NCI-H1694 (cell line): ENCODE measurements at places on chromosomes 7 and 10.

DNA sequence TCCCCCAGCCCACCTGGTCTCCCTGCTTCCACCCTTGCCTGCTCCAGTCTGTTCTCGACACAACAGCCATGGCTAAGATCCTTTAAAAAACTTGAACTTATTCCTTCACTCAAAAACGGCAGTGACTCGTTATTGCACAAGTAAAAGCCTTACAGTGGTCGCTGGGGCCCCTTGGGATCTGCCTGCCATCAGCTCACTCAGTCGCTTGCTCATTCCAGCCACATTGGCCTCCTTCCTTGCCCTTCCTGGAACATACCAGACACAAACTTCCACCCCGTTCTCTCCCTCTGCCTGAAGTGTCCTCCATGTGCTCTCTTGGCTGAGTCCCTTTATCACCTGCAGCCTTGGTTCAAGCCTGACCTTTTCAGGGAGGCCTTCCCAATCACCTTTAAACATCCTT is 4.7 kb downstream of the CCNY start:
- DNase-seq: no peak

GRCh38 chr7:15544050-15544449 is 17.8 kb downstream of the AGMO start:
- DNase-seq: no peak

- DNase-seq: no peak
Observed at GRCh38 chr7:33276325-33276724, 147.0 kb downstream of the BBS9 start.

- DNase-seq: no peak
Observed at GRCh38 chr7:25611196-25611595, 382.9 kb upstream of the NPVF start.

DNA sequence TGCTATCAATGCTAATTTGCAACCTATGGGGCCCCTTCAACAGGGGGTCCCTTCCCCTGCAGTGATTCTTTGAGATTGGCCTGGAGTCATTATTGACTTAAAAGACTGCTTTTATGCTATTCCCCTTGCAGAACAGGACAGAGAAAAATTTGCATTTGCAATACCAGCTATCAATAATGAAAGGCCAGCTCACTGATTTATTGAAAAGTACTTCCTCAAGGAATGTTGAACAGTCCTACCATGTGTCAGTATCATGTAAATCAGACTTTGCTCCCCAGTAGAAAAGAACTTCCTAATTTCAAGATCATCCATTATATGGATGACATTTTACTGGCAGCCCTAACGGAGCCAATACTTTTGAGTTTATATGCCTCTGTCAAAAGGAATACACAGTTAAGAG is 29.7 kb upstream of the ABCA13 start:
- no peak for DNase-seq

- DNase-seq: no peak
Observed at GRCh38 chr10:62813981-62814380, 2.2 kb downstream of the EGR2 start.

GRCh38 chr7:151228024-151228866 is 1.2 kb upstream of the ABCF2 start:
- no peak for DNase-seq

DNA sequence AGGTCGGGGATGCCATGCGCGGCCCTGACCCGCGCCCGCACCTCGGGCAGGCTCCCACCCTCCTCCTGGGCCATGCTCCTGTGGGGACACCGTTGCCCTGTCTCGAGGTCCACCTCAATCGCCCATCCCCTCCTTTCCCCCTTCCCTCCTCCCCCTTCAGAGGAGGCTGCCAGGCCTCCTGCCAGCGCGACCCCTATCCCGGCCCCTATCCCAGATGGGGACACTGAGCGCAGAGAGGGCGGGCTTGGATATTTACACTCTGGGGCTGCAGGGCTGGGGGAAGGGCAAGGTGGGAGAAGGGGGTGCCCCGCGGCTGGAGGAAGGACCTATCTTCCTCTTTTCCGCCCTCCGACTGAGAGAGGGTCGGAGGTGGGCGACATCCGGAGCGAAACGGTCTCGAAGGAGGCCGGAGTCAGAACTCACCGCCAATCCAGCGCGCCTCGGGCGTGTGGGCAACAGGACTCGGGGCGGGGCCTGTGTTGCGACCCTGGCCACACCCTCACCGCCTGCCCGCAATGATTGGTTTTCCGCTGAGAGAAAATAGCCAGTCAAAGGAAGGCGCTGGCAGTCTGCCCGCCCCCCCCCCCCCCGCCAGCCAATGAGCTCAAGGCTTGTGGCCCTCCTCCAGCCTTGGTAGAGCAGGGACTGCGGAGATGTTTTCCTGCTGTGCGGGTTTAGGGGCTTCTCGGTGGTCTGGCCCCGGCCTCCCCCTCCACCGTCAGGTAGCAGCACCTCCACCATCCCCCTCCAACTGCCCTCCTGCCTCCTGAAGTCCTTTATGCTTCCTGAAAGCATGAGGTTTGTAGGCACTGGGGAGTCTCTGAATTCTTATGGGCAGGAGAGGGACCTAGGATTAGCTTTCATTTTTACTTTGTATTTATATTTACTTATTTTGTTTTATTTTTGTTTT is at the start of gene METTL27:
METTL27 (minus strand) TSS at position 450 of the 910 bp plus-strand sequence; CDS start at position 74, 376 bp downstream.
- peak; percentile 90 for DNase-seq

GRCh38 chr10:119541459-119542356 is 811 bp downstream of the RGS10 start:
- no peak for DNase-seq

GRCh38 chr7:80847027-80847426 is 71.8 kb downstream of the SEMA3C start:
- no peak for DNase-seq

GRCh38 chr7:72057796-72058195 is 354.3 kb downstream of the CALN1 start:
- no peak for DNase-seq

- no peak for DNase-seq
Observed at GRCh38 chr10:17650416-17650815, 6.5 kb downstream of the STAM start.

GRCh38 chr7:114623146-114623545 is 208.5 kb downstream of the FOXP2 start:
- DNase-seq: no peak

- DNase-seq: no peak
Observed at GRCh38 chr7:36638140-36638539, 86.2 kb downstream of the AOAH start.

- DNase-seq: no peak
Observed at GRCh38 chr7:89183712-89184111, 388.2 kb upstream of the TEX47 start.

- no peak for DNase-seq
Observed at GRCh38 chr7:156192921-156193320, 380.7 kb upstream of the SHH start.

- DNase-seq: no peak
Observed at GRCh38 chr7:156975620-156976019, 26.1 kb downstream of the NOM1 start.

- DNase-seq: no peak
Observed at GRCh38 chr10:29862923-29863614, 196.3 kb downstream of the JCAD start.

GRCh38 chr10:123355748-123356481 is 201.7 kb downstream of the BUB3 start:
- no peak for DNase-seq

DNA sequence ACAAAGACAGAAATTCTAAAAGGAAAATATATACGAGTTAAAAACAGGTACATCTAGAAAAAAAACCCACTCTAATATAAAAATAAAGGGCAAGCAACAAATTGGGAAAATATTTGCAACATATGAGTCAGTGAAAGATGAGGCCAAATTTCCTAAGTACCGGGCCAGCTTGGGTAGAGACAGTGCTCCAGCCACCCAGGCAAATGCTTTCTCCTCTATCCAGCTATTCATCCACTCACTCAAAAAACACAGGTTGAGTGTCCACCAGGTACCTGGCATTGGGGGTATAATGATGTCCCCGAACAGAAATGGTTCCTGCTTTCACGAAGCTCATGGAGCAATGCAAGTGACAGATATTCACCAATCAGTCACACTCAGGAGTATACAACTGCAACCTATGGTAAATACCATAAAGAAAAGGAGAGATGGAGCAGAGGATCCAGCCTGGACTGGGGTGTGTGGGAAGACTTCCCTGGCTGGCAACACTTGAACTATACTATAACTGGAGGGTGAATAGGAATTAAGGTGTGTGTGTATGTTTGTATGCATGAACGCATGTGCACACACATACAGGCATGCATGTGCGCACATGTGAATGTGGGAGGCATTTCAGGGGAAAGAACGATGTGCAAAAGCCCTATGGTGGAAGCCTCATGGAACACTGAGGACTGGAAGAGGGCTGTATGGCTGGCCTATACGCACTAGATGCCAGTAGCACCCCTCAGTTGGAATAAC is 2.3 kb downstream of the ARHGAP22 start:
- no peak for DNase-seq

GRCh38 chr7:87735360-87735759 is 107.2 kb downstream of the RUNDC3B start:
- no peak for DNase-seq

- no peak for DNase-seq
Observed at GRCh38 chr7:98619450-98620321, 2.6 kb downstream of the NPTX2 start.

GRCh38 chr7:16498122-16498521 is 28.5 kb upstream of the LRRC72 start:
- no peak for DNase-seq

DNA sequence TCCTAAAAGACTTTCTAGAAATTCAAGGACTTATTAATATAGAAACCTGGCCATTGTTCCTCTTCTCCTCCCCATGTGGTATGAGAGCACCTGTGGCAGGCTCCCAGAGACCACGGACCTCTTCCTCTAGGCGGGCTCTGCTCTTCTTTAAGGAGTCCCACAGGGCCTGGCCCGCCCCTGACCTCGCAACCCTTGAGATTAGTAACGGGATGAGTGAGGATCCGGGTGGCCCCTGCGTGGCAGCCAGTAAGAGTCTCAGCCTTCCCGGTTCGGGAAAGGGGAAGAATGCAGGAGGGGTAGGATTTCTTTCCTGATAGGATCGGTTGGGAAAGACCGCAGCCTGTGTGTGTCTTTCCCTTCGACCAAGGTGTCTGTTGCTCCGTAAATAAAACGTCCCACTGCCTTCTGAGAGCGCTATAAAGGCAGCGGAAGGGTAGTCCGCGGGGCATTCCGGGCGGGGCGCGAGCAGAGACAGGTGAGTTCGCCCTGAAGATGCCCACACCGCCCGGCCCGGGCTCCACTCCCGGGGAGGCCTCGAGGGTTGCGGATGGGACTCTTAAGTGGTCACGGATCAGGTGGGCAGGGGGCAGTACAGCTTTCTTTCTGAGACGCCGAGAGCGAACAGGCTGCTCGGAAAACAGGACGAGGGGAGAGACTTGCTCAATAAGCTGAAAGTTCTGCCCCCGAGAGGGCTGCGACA is at the start of gene SLC26A4:
SLC26A4 (plus strand) TSS at position 448 of the 700 bp plus-strand sequence. CDS start 814 bp downstream, outside the sequence.
- no peak for DNase-seq

DNA sequence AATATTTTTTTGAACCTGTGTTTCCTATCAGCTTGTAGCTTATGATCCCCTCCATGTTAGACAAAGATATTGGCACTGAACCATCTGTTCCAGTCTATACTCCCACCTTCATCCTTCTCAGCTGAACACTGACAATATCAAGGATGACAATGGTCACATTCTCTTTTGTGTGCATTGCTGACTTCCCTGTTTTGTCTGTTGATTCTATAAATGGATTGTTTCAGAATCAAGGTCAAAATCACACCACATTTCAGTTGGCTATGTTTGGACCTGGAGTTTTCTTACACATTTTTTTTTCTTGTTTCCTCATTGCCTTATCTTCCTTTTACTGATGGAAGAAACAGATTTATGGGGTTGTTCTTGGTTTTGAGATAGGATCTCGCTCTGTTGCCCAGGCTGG is 11.3 kb upstream of the SMURF1 start:
- DNase-seq: no peak

DNA sequence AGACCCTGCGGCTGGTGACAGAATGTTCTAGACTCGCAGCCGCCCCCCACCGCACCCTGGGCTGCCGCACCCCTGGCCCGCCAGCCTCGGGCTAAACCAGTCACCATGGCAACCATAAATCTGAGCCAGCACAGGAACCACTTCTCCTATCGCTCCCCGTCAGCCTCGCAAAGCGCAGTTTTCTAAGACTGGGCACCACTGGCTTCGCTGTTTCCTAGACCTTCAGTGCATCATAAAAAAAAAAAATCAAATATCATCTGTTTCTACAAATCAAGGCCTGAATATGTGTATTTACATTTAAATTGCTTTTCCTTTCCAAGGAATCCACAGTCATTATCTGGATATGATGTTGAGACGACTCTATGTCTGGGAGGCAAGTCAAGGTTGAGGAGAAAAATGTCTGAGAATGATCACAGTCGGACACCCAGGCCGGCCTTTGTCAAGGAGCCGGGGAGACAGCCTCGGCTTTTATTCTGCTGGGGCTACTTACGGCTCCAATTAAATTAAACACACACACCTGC is 99.9 kb downstream of the PTPRN2 start:
- no peak for DNase-seq

GRCh38 chr7:17094963-17095574 is 203.4 kb upstream of the AHR start:
- no peak for DNase-seq

GRCh38 chr10:90304533-90304932 is 553.3 kb downstream of the HTR7 start:
- DNase-seq: no peak

DNA sequence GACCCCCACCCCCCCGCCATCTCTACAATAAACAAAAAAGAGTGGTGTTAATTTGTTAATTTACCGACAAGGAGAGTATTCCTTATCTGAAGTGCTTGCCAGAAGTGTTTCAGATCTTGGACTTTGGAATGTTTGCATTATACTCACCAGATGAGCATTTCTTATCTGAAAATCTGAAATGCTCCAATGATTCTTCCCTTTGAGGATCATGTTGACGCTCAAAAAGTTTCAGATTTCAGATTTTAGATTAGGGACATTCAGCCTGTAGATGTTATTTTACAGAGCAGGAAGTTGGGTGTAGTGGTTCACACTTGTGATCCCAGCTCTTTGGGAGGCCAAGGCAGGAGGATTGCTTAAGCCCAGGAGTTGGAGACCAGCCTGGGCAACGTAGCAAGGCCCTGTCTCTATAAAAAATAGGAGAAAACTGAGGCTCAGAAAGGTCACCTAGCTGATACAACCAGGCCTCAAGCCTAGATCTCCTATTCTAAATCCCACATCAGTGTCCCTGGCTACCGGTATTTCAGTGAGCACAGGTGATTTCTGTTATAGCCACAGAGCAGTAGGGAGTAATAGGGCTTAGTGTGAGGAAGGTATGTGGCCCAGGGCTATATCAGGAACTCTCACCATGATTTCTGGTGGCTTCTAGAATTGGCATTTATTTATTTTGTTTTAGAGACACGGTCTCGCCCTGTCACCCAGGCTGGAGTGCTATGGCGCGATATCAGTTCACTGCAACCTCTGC is 35.4 kb downstream of the TMEM120A start:
- no peak for DNase-seq

DNA sequence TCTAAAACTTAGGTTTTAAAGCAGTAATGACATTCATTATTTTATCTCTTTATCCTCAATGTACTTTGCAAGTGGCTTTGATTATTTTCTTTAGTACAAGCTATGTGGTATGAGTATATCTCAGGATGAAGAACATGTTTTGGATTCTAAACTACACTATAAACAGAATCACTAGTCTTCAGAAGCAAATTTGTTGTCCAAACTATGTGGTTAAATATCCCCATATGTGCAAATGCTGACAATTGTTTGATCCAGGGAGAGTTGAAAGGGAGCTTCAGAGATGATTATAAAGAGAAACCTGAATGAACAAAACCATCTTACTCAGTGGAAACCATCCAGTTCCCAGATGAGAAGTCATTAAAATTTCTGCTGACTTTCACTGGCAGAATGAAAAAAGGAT is 179.3 kb downstream of the MDFIC start:
- no peak for DNase-seq
